Bronchial epithelial cell (primary cell): ENCODE measurements at places on chromosomes 1 and 21. TPM values are rescaled to one million over a fixed set of nuclear protein-coding genes. Genes with fewer than 3 reads are reported as not detected.

- peak; percentile 75 for DNase-seq
These were observed 60.5 kb upstream of the HP1BP3 start for GRCh38 chr1:20847611-20848080.

DNA sequence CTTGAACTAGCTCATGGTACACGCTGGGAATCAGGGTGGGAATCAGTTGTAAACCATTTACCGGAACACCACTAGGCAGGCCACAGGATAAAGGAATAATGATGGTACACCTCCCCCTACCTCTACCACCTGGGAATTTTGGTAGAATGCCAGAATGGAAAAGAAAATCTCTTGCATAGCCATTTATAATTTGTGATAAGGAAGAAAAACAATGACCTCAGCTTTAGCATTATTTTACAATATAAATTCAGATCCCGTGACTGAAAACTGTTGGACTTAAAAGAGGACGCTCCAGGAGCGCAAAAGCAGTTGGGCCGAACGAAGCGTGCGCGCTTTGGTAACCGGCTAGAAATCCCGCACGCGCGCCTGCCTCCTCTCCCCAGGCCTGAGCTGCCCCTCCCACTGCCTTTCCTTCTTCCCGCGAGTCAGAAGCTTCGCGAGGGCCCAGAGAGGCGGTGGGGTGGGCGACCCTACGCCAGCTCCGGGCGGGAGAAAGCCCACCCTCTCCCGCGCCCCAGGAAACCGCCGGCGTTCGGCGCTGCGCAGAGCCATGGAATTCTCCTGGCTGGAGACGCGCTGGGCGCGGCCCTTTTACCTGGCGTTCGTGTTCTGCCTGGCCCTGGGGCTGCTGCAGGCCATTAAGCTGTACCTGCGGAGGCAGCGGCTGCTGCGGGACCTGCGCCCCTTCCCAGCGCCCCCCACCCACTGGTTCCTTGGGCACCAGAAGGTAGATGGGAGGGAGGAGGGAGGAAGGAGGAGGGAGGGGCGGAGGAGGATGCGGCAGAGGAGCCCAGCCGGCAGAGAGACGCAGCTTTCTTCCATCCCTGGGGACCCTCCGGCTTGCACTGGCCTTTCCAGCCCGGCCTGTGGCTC lies at the start of gene CYP4X1:
Gene CYP4X1 (plus strand): TSS at position 402 of the 873 bp plus-strand sequence. CDS start 149 bp downstream, at position 551.
- no peak for DNase-seq

DNA sequence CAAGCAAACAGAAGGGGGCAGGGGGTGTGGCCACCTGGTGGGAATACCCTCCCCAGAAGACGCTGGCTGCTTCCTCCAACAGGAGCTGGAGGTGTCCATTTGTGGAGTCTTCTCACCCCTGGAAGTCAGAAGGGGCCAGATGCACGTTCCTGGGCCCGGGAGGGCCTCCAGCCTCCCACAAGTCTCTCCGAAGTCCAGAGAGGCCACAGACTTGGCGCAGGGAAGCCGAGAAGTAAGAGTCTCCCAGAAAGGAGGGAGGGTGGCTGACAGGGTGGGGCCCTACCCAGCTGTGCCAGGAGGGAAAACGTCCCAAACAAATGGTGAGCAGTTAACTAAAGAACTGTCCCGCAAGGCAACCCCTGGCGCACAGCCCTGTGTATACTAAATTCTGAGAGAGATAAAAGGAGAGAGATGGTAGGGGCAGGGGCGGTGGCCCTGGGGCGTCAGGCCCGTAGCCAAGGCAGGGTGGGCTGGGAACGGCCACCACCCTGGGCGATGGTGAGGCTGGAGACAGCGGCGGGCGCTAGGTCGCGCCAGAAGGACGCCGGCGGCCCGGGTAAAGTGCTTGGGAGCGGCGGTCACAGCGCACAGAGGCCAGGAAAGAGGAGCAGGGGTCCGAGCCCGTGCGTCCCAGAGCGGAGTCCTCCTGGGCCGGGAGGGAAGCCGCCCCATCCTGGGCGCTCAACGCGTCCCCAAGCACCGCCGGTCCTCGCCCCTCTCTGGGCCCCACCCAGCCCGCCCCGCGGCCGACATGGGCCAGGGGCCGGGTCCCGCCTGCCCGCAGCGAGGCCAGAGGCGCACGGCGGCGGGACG lies 1.2 kb downstream of the CHD5 start:
- no peak for DNase-seq

- DNase-seq, result no peak
These were observed 106.4 kb downstream of the RGL1 start for GRCh38 chr1:183911285-183911684.

- DNase-seq, result no peak
These were observed 50.5 kb downstream of the CASZ1 start for GRCh38 chr1:10745886-10746455.

DNA sequence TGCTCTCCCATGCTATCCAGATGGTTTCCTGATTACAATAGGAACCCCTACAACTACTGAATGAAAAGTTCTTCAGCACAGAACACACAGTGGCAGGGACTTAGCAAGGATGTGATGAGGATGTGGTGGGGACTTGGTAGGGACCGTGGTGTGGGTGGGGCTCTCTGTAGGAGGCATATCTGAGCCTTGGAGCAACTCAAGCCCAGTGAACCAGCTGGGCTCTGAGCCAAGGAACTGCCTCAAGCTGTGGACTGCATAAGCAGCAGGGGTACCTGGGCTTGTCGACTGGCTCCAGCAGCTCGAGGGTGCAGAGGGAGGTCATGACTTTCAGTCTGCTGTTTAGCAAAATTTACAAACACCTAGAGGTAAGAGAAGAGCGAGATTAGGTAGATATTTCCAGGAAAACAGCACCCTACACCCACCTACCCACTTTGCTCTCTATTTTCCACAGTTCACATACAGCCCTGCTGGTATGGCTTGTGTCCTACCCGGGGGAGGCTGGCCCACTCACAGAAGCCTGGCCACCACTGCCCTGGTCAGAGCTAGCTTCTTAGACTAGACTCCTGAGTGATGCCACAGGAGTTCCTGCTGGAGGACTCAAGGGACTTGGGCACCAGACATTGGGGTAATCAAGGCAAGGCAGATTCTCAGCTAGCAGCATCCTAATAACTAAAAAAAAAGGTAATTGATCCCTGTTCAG lies 86.8 kb upstream of the GCLM start:
- peak; percentile 24 for DNase-seq

GRCh38 chr21:43355925-43356289 lies 71.0 kb downstream of the SIK1 start:
- no peak for DNase-seq

GRCh38 chr1:119275145-119276134 lies 93.1 kb upstream of the HAO2 start:
- peak; percentile 66 for DNase-seq

Gene S1PR1
- total RNA-seq, result under 0.01 and 0.26 TPM in 2 replicates

Gene NPR1
- under 0.01 TPM in 1 of 2 replicates, not detected in the other for total RNA-seq

Gene OR14K1
- total RNA-seq, result not detected in 2 replicates

Gene F13B
- not detected in 2 replicates for total RNA-seq

Gene TLR5
- total RNA-seq, result 0.79 and 2.2 TPM in 2 replicates

Gene RHEX
- total RNA-seq, result not detected in 2 replicates
